CD4-positive, alpha-beta memory T cell (primary cell): ENCODE measurements at places on chromosomes 3 and 15. TPM values are rescaled to one million over a fixed set of nuclear protein-coding genes. Genes with fewer than 3 reads are reported as not detected.
A peak's percentile ranks its signal among the peaks of the same experiment; 100 is the strongest.

GRCh38 chr3:100425316-100425715 lies 24.0 kb downstream of the LNP1 start:
- H3K27me3 ChIP-seq, result peaks cover 5% of the 10 kb centered on the region
- DNase-seq, result no peak
- H3K36me3 ChIP-seq, result no peaks in the 10 kb centered on the region

DNA sequence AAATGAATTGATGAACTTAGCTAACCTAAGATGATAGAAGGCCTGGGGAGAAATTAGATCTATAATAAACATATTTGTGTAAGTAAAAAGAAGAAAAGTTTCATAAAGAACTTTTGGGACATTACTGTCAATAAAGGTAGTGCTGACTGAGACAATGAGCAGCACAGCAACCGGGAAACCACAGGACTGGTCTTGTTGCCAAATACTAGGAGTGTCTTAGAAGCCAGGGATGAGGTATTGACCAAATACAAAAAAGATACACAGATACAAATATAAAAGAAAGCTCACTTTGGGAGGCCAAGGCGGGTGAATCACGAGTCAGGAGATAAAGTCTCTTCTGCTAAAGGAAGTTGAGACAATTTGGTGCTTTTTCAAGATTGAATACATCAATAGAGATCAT lies 362.4 kb upstream of the ZNF385D start:
- H3K4me3 ChIP-seq, result no peak overlapping the region
- no peaks in the 10 kb centered on the region for H3K27me3 ChIP-seq
- DNase-seq, result no peak
- no peak overlapping the region for H3K27ac ChIP-seq
- H3K4me1 ChIP-seq, result no peaks in the 10 kb centered on the region
- no peaks in the 10 kb centered on the region for H3K36me3 ChIP-seq

- H3K27me3 ChIP-seq, result no peaks in the 10 kb centered on the region
- H3K36me3 ChIP-seq, result no peaks in the 10 kb centered on the region
- peaks cover 7% of the 10 kb centered on the region for H3K4me1 ChIP-seq
- H3K27ac ChIP-seq, result no peak within 1 kb of the TSS
- H3K4me3 ChIP-seq, result no peak within 1 kb of the TSS
Observed at GRCh38 chr3:15521573-15521965, at the start of gene COLQ. TSS of gene COLQ (minus strand) at chr3:15521706. CDS start at chr3:15521625, 81 bp downstream.

- no peak overlapping the region for H3K4me3 ChIP-seq
- no peak for DNase-seq
- no peaks in the 10 kb centered on the region for H3K27me3 ChIP-seq
- H3K4me1 ChIP-seq, result no peaks in the 10 kb centered on the region
Observed at GRCh38 chr15:99141943-99142342, 37.1 kb downstream of the SYNM start.

DNA sequence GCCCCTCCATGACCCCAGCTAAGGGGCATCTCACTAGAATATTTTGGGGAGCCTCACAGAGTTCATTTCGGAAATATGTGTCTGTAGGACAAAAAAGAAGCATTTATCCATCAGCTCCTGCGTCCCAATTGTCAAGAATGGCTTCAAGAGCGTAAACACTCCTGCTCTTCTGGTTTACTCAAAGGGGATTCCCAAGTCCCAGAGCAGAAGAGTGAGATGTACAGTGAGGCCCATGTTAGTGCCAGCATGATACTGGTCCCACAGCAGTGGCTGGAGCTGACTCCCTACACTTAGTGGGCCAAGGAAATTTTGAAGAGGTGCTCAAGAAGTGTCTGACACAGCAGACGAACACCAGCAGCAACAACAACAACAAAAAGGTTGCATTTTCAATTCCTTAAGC lies 34.9 kb upstream of the ARL8B start:
- no peaks in the 10 kb centered on the region for H3K27me3 ChIP-seq
- no peak overlapping the region for H3K4me3 ChIP-seq
- H3K4me1 ChIP-seq, result no peaks in the 10 kb centered on the region

DNA sequence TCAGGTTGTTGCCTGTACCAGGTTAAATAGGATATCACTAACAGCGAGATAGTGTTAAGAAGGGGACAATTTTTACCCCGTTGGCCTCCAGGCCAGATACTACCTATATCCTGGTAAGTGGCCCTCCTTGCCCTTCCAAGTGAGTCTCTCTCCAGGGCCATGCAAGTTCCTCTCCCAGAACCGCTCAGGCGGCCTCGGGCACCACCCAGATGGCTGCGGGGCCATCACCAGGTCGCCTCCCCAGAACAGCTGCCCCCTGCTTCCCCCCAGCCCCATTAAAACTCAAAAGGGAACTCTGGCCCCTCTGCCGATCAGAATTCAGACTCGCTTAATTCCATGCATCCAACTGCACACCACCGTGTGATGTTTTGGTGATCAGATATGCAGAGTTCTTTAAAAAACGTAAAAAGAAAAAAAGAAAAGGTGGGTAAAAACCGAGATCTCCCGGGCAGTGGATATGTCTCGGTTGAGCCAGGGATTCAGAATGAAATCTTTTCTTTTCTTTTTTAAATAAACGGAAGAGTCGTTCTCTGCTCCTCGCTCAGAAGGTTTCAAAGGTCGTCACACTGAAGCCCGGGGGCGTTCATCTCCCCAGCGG lies 1.9 kb upstream of the TRIM71 start:
- no peaks in the 10 kb centered on the region for H3K36me3 ChIP-seq
- no peak overlapping the region for H3K4me3 ChIP-seq
- no peak overlapping the region for H3K27ac ChIP-seq
- H3K27me3 ChIP-seq, result no peaks in the 10 kb centered on the region

- H3K27ac ChIP-seq, result no peak overlapping the region
- no peaks in the 10 kb centered on the region for H3K36me3 ChIP-seq
- H3K4me3 ChIP-seq, result no peak overlapping the region
- H3K4me1 ChIP-seq, result peaks cover 14% of the 10 kb centered on the region
- H3K27me3 ChIP-seq, result no peaks in the 10 kb centered on the region
- DNase-seq, result no peak
Observed at GRCh38 chr3:42742688-42743087, 30.4 kb downstream of the CCDC13 start.

- no peak overlapping the region for H3K4me3 ChIP-seq
- no peaks in the 10 kb centered on the region for H3K36me3 ChIP-seq
- no peak overlapping the region for H3K27ac ChIP-seq
Observed at GRCh38 chr15:42121682-42122081, 27.3 kb upstream of the PLA2G4D start.

DNA sequence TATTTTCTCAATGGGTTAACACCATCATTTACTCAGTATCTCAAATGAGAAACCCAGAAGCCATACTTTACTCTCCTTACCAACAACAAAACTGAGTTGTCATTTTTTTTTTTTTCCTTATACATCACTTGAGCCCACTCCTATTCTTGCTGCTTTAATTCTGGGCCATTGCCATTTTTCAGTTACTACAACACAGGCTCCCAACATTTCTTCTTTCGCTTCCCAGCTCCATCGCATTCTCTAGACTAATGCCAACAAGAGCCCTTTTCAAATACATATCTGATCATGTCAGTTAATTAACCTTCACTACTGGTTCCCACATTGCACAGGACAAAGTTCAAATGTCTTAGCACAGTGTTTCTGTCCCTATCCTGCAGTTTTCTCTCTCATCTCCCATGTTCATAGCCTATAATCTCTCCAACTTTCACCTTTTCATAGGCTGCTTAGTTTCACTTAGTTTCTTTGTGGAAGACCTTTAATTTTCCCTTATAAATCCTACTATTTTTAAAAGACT lies 22.5 kb upstream of the ANXA2 start:
- no peak overlapping the region for H3K4me3 ChIP-seq
- DNase-seq, result no peak
- no peaks in the 10 kb centered on the region for H3K4me1 ChIP-seq
- no peaks in the 10 kb centered on the region for H3K27me3 ChIP-seq
- H3K27ac ChIP-seq, result no peak overlapping the region
- no peaks in the 10 kb centered on the region for H3K36me3 ChIP-seq

GRCh38 chr3:183508821-183509220 lies 46.7 kb downstream of the KLHL6 start:
- no peaks in the 10 kb centered on the region for H3K27me3 ChIP-seq
- peaks cover 15% of the 10 kb centered on the region for H3K36me3 ChIP-seq
- no peak for DNase-seq
- H3K4me3 ChIP-seq, result no peak overlapping the region
- peaks cover 14% of the 10 kb centered on the region for H3K4me1 ChIP-seq

DNA sequence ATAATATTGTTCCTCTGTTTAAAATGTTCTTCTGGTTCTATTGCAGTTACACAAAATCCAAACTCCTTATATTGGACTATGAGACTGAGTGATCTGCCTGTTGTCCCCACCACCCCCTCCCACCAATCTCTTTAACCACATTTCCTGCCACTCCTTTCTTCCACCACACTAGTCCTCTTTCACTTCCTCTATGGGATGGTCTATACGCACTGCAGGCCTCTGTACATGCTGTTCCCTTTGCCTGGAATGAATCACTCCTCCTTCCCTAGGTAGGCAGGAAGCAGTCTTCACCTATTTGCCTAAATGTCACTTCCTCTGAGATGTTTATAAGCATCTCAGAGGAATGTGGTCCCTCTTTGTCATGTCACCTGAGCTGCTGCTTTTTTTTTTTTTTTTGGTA lies 4.0 kb downstream of the MAP2K1 start:
- H3K27me3 ChIP-seq, result no peaks in the 10 kb centered on the region
- H3K4me3 ChIP-seq, result no peak overlapping the region
- H3K36me3 ChIP-seq, result no peaks in the 10 kb centered on the region
- peaks cover 81% of the 10 kb centered on the region for H3K4me1 ChIP-seq
- peak; percentile 33 for DNase-seq
- H3K27ac ChIP-seq, result peak overlapping the region; percentile 54

DNA sequence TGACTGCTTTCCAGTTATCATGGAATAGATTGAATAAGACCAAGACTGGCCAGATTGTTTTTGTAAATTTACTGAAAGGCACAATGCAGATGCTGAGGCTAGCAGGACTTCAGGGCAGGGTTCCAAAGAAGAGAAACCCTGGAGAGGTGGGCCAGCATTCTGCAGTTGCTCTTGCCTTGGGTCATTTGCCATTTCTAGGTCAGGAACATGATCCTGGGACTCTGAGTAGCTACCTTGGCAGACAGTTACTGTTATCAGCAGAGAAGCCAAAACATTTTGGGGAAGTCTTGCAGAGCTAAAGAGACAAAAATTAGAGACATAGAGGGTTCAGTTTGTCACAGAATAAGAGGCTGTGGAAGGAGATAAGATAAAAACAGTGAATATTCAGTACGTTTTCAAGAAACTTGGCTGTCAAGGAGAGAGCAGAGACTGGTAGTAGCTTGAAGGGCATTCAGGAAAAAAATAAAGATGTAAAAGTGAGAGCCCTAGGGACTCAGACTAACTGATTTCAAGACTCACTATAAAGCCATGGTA lies 46.8 kb upstream of the MYRIP start:
- H3K27me3 ChIP-seq, result no peaks in the 10 kb centered on the region
- H3K4me3 ChIP-seq, result no peak overlapping the region
- no peaks in the 10 kb centered on the region for H3K4me1 ChIP-seq

- H3K27me3 ChIP-seq, result no peaks in the 10 kb centered on the region
- H3K27ac ChIP-seq, result no peak overlapping the region
- DNase-seq, result no peak
Observed at GRCh38 chr15:85133709-85134108, 152.1 kb downstream of the PDE8A start.

DNA sequence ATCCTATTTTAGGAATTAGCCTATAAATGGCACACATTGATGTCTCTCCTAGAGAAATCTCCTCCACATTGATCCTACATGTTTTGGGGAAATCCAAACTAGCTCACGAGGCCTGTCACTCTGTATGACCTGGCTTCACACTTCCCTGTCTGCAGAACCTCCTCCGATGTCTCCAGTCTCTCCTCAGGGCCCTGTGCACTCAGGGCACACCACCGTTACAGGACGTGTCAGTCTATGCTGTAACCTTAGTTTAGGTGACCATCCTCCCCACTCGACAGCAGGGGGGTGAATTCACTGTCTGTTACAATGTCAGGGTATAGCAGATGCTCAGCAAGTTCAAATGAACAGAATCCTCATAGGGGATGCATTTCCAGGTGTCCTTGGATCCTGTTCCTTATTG lies 249.1 kb downstream of the OCA2 start:
- no peaks in the 10 kb centered on the region for H3K36me3 ChIP-seq
- H3K4me1 ChIP-seq, result no peaks in the 10 kb centered on the region
- no peak overlapping the region for H3K4me3 ChIP-seq
- DNase-seq, result no peak
- no peaks in the 10 kb centered on the region for H3K27me3 ChIP-seq

The CKMT1B gene
- not detected for total RNA-seq

The CNTN4 gene
- total RNA-seq, result not detected

The NXPE3 gene
- 35.7 TPM for total RNA-seq

The REC114 gene
- not detected for total RNA-seq

The DUOX1 gene
- total RNA-seq, result 0.06 TPM

The SERINC4 gene
- total RNA-seq, result 0.25 TPM
